Fibroblast of skin of right biceps (primary cell): ENCODE measurements at places on chromosomes 6 and 20.
A peak's percentile ranks its signal among the peaks of the same experiment; 100 is the strongest.

DNA sequence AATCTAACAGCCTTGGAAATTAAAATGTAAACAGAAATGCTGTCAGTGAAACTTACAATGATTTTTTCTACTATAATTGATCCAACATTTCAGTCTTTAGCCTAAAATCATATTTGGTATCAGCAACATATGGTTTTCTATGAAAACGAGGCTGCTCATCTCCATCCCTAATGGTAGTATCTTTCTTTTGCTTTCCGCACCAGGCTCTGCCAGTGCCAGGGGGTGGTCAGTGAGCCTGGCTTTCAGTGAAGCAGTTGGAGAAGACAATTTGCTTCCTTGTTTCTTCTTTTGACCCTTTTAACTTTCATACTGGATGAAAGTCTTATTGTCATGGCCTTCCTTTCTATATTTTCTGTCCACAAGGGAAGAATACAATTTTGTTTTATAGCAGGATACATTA, 258.4 kb downstream of the ARID1B start:
- no peak for DNase-seq

GRCh38 chr20:12171923-12172524, 254.3 kb downstream of the BTBD3 start:
- peak; percentile 90 for DNase-seq

DNA sequence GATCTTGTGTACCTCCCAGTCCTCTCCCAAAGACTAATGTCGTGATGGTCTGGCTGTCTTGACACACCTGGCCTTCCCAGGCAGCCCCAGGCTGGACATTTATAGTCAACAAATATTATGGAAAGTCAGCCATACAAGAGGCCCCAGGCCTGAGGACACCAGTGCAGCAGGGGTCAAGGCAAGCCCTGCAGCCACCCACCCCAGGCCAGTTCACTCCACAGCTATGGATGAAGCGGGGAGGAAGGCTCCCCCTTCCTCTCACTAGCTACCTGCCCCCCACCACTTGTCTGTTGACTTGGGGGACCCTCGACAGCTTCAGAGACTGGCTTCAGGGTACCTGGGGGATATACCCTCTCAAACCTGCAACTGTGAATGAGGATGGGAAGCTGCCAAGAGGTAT, 132.1 kb downstream of the MRPL14 start:
- no peak for DNase-seq

GRCh38 chr20:5780846-5781217, 30.6 kb downstream of the SHLD1 start:
- peak; percentile 6 for DNase-seq

- no peak for DNase-seq
Measured at GRCh38 chr20:21019814-21020658, 86.1 kb downstream of the LINC00237 start.

- no peak for DNase-seq
Measured at GRCh38 chr20:63116412-63117106, 99.4 kb downstream of the YTHDF1 start.

GRCh38 chr20:6074145-6074561, 20.3 kb upstream of the LRRN4 start:
- peak; percentile 19 for DNase-seq

DNA sequence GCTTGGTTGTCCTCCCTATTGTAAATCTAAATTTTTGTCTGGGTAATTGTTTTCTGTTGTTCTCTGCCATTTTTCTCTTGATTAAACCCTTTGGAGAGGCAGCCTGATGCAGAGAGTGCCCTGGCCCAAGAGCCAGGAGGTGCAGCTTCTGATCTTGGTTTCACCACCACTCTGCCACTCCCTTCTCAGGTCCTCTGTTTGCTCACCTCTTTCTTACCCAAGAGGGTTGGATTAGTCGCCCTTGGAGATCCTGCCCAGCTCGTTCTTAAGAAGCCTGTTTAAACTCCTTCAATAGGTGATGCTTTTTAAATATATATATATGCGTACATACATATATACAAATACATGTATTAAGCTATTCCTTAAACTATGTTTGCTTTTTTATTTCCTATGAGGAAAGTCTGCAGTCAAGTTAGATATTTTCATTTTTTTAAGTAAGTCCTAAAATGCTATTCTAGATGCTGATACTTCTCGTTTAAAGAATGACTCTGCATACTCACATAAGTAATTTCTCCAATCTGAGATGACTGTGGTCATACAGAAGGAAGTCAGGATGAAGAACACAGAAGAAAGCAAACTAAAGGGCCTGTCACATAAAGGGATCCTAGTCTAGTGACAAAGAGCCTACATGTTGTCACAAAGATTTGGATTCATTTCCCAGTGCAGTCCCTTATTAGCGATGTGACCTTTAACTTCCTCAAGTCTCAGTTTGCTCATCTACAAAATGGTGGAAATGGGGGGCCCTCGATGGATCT, 19.9 kb downstream of the TPD52L1 start:
- no peak for DNase-seq

- DNase-seq: no peak
Measured at GRCh38 chr20:38191654-38192053, 26.6 kb upstream of the TGM2 start.

- DNase-seq: no peak
Measured at GRCh38 chr6:41255638-41256246, 27.6 kb downstream of the TREML4 start.

DNA sequence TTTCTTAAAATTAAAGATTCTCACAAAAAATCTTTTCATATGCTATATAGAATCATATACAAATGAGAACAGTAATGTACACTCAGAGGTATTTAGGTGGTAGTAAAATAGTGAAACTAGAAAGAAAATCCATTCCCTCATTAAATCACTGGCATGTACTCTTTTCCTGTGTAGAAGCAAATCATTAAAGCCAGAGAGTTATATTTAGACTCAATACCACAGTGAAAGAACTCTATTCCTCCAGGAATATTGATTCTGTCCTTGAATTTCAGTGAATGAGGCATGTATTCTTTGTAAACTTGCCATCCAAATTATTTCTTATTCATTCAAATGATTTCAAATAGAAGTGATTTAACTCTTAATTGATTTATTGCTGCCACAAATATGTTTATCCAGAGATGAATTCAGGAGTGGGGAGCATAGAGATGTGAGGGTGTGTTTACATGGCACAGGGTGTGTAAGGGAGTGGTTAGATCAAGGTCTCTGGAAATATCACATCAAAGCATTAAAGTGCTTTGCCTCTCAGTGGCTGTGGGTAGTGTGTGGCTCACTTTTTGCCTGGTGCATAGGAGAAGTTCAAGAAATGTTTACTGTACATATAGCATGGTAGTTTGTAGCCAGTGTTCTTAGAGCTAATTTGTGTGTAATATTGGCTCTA, 141.2 kb downstream of the FAM83B start:
- peak; percentile 4 for DNase-seq

DNA sequence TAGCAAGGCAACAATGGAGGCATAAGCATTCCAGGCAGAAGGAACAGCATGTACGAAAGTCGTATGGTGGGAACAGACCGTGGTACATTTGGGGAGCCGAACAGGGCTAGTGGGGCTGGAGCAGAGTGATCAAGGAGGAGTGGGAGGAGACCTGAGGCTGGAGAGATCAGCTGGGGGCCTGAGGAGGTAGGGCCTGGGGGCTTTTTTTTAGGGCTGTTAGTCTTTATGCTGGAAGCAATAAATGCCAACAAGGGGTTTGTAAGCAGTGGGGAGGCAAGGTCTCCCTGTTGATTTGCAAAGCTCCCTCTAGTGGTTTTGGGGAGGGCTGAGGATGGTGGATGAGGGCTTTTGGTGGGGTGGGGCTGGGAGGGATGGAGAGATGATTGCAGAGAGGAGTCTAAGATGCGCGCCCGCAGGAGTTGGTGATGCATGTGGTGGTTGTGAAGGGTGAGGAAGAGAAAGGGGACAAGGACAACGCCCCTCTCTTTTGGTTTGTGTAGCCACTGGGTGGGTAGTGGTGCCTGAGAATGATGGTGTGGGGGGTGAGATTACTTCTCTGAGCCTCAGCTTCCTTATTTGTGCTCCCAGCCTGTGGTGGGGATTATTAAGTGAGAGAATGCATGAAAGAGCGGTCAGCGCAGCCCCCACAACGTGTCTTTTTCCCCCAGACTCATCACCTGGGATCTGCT, 74.1 kb upstream of the TOX2 start:
- peak; percentile 30 for DNase-seq

- DNase-seq: peak; percentile 93
Measured at GRCh38 chr20:53959911-53960578, 110.3 kb downstream of the BCAS1 start.

- DNase-seq: no peak
Measured at GRCh38 chr20:20946122-20946759, 159.9 kb downstream of the LINC00237 start.

DNA sequence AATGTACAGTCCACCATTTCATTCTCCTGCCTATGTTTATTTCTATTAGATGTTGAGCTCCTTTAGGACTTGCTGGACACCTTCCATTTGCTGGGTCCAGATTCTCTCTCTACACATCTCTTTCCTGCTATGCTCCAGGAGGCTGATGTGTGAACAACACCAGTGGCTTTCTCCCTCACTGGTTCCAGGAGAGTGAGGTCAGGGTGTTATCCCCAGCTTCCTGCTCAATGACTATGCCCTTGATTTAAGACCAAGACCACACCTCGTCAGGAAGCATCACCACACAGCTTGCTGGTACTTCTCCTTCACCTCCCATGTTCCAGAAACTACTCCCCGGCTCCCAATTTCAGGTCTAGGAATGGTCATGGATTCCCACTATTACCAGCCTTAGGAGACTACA, 31.3 kb upstream of the E2F3 start:
- DNase-seq: no peak

DNA sequence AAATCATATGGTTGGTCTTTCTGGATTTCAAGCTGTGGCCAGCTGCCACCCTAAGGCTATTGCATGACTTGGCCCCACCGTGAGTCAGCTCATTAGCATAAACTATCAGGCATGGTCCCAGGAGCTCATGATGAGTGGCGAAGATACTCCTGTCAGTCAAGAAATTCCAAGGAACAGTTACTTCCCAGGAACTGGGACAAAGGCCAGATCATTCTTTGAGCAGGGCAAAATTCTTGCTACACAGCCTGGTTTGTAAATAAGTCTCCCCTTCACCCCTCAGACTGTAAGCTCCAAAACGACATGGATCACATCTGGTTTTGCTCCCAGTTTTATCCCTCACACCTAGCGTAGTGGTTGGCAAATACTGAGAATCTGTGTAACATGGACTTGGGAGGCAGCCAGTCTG, 33.0 kb upstream of the KIAA1586 start:
- DNase-seq: peak; percentile 82

DNA sequence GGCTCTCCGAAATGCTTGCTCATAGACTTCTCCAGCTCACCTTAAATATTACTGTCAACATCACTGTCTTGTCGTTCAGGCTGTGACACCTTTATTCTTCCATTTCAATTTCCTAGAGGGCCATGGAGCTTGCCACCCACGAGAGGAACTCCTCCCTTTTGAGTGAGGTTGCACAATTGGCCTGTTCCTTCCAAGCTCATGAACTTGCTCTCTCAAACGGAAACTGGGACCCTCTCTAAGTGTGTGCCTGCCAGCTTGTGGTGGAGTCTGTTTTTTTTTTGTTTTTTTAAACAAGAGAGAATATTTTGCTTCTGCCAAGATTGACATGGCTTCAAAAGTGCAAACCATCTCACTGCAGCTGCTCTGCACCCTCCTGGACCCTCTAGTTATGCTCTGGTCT, 19.3 kb upstream of the IYD start:
- DNase-seq: no peak

DNA sequence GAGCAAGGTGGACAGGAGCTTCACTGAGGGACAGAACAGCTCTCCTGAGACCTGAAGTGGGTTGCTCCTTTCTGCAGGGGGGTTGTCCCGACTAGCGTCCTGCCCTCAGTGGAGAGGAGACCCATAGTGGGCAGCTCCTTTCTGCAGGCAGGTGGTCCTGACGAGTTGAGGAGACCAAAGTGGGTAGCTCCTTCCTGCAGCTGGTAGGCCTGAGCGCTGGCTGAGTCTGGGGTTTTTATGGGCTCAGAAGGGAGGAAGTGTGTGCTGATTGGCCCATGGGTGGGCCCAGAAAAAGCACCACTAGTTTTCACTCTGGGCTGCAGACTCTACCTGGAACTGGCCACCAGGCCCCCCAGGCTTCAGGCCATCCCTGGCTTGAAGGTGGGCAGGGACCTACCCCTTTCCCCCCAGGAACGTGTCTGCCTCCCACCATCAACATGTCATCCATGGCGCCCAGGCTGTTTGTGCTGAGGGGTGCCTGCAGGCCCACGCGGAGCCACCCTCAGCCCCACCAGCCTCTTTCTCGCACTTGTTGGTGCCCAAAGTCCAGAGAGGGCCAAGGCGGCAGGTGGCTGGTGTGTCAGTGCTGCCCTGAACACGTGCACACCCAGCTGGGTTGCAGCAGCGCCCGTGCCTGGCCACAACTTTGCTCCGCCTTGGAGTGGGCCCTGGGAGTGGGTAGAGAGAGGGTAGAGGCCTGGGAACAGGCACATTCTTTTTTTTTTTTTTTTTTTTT, 1.6 kb upstream of the DEK start:
- no peak for DNase-seq

DNA sequence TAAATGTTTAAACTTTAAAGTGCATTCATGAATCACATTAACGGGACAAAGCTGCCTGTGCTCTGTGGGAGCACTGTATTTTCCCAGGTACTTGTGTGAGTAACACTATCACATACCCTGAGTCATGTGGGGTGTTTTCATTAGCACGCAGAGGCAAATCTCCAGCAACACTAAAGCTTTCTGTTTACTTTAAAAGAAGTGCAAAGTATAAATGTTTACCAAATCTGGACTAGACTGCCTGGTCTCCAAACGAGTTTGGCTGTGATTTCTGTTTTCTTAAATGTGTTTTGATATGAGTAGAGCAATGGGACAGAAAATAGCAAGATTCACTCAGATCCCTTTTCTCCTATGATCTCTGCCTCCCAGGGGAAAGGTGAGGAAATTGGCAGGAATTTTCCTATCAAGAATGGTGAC, 28.8 kb upstream of the RIPPLY2 start:
- no peak for DNase-seq

DNA sequence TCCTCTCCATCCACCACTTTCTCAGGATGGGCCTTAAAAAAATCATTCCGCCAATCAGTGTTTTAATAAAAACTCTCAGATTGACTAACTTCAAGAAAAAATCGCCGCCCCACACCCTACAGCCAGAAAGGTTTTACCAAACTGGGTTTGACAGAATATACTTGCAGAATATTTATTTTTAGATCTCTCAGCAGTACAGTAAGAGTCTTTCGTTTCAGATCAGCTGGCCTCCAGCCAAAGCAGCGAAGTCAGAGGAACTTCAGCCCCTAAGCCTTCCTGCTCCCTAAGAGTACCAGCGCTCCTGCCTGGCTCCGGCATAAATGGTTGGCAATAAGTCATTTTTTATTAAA, 24.7 kb downstream of the TBC1D7 start:
- DNase-seq: peak; percentile 79

DNA sequence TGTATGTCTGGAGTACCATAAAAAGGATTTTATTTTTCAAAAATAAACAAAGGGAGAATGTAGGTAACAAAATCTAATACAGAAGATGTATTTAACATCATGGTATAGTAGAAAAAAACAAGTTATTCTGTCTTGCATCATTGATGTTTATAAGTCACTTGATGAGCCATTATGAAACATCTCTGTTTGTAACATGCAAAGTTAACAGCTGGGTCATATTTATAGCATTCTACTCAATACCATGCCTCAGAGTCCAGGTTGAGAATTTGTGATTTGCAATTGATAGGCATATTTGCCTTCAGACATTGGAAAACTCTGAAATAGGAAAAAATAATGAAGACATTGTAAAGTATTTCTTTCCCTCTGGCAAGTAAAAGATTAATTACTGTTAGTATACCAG, 52.3 kb upstream of the IL20RA start:
- DNase-seq: no peak

- no peak for DNase-seq
Measured at GRCh38 chr6:33568826-33569570, 11.1 kb downstream of the BAK1 start.
